ENCODE measurements at places on chromosomes 4 and X.

- DNase-seq = no peak
These were observed 125.5 kb downstream of the OPHN1 start for GRCh38 chrX:68307769-68308168.

GRCh38 chr4:22338796-22339195, 177.1 kb downstream of the ADGRA3 start:
- DNase-seq = no peak

- DNase-seq = no peak
These were observed 97.7 kb downstream of the DDX60 start for GRCh38 chr4:168220893-168221292.

DNA sequence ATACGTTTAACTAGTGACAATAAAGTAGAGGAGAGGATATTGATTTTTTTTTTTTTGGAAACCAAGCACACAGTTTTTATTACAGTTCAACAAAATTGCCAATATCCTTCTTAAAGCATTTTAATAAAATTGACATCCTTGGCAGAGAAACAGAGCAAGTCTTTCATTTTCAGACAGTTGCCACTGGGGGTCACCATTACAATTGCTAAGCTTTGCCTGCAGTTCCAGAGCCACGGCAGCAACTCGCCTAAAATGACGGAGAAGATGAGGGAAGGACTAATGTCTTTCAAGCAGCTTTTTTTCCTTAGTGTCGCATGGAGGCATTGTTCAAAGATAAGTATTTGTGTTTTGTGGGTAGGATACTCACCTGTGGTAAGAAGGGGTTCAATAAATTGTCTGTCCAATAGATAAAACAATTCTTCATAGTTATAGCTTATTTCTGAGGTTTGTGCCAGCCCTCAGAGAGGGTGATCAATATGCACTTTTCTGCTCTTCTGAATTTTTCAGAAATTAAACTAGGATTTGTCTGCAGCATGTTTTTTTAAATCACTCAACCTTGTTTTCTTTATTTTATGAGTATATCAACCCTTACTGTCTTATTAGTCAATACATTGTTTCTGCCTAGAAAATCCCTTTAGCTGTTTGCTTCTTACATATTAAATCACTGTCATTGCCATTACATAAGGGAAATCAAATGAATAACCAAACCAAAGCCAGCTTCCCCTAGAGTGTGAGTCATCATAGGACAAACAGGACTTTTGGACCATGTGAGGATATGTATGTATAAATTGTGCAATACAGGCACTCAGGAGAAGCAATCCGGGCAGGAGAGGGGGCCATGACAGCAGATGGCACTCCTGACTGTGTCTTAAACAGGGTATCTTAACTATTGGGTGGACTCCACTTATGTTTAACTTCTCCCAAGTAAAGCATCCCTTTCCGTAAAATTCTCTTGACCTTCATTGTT, 508.1 kb upstream of the ARX start:
- DNase-seq = no peak

DNA sequence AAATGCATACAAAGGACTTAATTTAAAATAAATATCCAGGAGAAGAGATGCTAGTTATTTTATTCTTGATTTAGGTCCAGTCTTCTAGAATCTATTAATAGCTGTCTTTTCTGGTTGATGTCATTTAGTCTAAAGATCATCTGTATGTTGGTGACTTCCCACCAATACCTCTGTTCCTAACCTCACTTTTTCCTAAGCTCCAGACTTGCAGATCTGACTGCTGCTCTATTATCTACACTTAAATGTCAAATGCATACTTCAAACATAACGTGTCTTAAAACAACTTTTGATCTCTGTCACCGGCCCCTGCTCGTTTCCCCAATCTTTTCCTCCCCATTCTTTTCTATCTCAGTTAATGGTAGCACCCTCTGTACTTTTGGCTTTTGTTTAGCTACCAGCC, 133.3 kb downstream of the STIM2 start:
- no peak for DNase-seq

All from CD4-positive, alpha-beta T cell treated with Interleukin-4 for 1 hour (primary cell).